ENCODE measurements at places on chromosomes 13 and 19.
A peak's percentile ranks its signal among the peaks of the same experiment; 100 is the strongest.

- DNase-seq, result peak; percentile 90
Observed at GRCh38 chr19:4811328-4812131, 20.0 kb downstream of the TICAM1 start.

GRCh38 chr19:291006-291521, at the start of gene PLPP2:
TSS of gene PLPP2 (minus strand) at chr19:291403. CDS start at chr19:291336, 67 bp downstream.
- no peak for DNase-seq

DNA sequence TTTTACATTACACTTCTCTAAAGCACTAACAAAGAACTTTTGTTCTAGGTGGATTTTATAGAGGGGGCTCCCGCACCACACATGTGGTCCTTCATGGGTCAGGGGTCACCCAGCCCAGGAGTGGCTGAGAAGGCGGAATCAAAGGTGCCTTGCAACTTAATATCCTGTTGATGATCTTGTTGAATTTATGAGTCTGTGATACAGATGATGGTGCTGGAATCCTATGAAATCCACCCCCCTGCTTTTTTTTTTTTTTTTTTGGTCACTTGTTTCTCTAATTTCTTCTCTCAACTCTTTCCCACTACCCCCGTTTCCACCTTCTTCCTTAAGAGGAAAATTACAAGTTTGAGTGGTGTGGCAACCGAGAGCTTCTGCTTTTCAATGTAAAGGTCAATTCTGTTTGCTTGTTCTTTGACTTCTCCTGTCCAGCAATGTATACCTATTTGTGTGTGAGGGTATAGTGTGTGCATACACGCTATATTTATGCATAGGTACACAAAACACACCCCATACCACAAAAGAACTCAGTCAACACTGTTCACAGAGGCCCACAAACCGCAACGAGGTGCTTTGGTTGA, 4.2 kb upstream of the ZIC2 start:
- no peak for DNase-seq

- DNase-seq, result peak; percentile 59
Observed at GRCh38 chr19:1851654-1852580, 3.6 kb upstream of the REXO1 start.

DNA sequence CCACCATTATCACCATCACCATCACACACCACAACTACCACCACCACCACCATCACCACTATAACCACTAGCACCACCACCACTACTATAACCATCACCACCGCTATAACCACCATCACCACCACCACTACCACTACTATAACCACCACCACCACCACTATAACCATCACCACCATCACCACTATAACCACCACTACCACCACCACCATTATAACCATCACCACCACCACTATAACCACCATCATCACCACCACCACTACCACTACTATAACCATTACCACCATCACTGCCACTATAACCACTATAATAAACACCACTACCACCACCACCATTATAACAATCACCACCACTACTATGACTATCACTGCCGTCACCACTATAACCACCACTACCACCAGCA, 173.2 kb downstream of the DCLK1 start:
- DNase-seq, result no peak

DNA sequence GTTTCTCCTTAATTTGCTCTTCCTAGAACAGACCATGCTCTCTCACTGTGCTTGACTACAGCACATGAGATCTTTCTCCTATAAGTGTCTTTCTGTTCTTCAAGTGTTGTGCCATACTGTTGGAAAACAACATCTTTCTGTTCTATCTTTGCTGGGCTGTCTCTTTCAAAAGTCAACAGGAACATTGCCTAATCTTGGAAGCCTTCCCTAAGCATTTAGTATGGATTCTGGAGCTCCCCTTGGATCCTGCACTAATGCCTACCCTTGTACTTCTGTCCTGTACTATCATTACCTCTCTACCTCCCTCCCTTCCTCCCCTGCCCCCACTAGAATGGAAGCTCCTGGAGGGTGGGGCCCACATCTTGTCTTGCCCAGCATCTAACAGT, 26.8 kb downstream of the STARD13 start:
- DNase-seq, result no peak

DNA sequence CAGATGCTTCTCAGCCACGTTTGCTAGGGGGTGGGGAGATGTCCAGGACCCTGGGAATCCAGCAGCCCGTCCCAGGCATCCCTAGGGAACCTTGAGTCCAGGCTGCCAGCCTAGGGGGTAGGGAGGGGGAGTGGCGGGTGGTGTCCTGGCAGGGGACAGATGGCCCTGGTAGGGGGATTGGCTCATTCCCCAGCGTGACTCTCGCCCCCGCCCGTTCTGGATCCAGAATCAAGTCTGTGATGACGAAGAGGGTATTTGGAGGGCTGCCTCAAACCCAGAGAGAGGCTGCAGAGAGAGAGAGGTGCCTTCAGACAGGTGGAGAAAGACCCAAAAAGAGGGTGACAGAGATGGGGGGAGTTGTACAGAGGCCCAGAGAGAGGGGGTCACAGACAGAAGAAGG, 4.1 kb downstream of the SLC17A7 start:
- DNase-seq, result no peak

DNA sequence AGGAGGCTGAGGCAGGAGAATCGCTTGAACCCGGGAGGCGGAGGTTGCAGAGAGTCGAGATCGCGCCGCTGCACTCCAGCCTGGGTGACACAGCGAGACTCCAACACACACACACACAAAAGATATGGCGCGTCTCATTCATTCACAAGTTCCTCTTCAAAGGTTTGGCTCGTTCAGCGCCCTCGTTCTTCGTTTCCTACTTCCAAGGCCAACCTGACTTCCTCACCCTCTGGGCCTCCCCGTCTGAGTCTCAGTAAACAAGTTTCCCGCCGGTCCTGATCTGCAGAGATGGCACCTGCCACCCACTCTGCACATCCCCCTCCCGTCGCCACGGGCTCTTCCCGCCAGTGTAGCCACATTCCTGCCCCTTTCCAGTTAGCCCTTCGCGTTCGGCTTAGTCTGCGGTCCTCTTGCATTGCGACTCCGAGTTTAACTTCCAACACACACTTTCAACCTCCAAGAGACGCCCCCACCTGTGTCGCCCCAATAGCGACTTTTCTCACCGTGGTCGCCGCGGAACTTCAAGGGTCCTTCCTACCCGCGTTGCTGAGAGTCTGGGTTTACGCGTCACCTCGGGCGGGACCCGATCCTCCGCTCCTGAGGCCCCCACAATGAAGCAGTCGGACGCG, 1.3 kb upstream of the BSG start:
- DNase-seq, result no peak

DNA sequence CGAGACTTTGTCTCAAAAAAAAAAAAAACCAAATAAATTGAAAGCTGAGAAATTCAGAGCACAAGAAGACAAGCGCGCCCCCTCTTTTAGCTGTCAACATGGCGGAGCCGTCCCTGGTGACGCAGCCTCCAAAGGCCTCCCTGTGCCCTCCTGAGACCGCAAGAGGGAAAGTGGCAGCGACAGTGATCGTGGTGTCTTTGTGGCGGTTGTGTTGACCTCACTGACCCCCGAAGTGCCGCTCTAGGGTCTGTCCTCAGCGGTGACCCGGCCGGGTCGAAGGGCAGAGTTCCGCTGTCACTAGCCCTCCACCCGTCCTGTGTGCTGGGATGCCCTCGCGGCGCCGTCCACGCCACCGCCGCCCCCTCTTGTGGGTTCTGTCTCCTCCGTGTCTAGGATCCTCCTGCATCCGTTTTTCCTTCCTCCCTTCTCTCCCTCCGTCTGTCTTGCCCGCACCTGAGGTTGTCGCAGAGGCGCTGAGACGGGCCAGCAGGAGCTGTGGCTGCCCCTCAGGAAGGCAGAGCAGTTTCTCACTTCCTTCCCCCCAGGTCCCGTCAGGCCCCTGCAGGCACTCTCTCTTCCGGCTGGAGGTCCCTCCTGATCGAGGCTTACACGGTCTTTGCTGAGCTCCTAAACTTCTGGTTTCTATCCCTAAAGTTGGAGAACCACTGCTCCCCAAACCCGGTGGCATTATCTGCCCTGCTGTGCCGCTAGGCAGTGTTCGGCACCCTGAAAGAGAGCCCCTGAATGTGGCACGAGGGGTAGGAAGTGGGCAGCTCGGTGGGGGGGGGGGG, 7.2 kb downstream of the UHRF1 start:
- no peak for DNase-seq

GRCh38 chr13:72139192-72139591, 272.2 kb upstream of the DACH1 start:
- no peak for DNase-seq

DNA sequence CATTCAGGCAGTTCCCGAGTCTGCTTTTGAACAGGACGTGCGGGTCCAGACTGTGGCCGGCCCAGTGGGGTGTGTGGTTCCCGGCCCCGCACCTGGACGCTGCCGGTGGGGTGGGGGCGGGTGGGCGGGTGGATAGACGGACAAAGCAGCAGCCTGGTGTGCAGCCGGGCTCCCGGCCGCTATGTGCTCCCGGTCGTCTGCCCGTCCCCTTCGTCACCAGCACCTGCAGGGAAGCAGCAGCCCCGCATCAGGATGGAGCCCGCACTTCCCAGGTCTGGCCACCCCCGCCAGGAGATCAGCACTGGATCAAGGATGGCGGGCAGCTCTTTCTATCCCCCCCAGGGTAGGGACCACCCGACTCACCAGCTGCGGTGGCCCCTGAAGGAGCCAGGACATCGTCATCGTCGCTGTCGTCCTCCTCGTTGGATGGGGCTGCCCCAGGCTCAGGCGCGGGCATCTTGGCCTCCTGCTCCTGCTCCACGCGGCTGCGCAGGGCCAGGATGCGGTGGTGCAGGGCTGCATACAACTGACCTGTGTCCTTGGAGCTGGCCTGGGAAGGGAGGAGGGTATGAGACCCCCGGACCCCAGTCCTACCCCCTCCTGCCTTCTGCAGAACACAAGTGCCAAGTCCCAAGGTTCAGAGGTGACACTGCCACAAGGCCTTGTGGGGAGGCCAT, 3.5 kb downstream of the CAPS start:
- DNase-seq, result no peak

GRCh38 chr19:821231-821824, 427 bp downstream of the PLPPR3 start:
- no peak for DNase-seq

GRCh38 chr13:51577690-51578089, 6.6 kb upstream of the WDFY2 start:
- DNase-seq, result no peak

- DNase-seq, result no peak
Observed at GRCh38 chr13:32659736-32660135, 73.5 kb downstream of the PDS5B start.

DNA sequence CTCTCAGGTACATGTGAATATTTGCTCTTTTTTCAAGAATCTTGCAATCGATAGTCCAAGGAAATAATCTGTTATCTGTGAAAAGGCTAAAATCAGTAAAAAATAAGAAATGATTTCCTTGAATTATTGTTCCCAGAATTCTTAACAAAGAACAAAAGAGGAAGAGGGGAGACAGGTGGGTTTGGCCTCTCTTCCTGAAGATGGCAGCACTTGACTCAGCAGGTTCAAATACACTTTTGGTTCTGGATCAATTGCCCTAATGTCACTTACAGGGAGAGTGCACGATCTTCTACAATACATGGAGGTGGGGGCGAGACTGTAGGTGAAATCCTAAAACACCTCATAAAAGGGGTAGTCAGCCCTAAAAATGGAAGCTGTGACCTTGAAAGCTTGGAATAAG, 358.7 kb downstream of the IRS2 start:
- DNase-seq, result no peak

DNA sequence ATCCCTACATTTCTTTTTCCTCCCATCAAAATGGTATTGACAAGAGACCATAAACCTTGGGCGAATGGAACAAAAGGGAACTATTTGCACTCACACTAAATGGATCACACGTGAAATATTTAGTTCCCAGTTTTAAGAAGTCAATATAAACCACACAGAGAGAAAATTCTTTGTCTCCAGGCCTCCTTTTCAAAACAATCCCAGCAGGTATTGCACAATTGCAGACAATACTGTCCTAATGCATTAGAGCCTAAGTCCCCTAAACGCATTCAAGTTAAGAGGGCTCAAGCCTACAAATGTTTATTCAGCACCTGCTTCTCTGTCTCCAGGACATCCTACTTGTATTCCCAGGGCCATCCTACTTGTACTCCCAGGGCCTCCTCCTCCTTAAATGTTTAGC, 1.3 kb upstream of the B3GLCT start:
- DNase-seq, result no peak

- peak; percentile 43 for DNase-seq
Observed at GRCh38 chr13:29923554-29924481, 73.4 kb upstream of the UBL3 start.

DNA sequence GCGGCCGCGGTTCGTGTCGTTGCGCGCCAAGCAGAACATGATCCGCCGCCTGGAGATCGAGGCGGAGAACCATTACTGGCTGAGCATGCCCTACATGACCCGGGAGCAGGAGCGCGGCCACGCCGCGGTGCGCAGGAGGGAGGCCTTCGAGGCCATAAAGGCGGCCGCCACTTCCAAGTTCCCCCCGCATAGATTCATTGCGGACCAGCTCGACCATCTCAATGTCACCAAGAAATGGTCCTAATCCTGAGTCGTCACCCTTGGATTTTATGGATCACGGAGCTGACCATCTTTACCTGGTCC, 475 bp downstream of the MRPL57 start:
- DNase-seq, result no peak

- DNase-seq, result peak; percentile 11
Observed at GRCh38 chr19:57099199-57099661, 20.6 kb upstream of the USP29 start.

DNA sequence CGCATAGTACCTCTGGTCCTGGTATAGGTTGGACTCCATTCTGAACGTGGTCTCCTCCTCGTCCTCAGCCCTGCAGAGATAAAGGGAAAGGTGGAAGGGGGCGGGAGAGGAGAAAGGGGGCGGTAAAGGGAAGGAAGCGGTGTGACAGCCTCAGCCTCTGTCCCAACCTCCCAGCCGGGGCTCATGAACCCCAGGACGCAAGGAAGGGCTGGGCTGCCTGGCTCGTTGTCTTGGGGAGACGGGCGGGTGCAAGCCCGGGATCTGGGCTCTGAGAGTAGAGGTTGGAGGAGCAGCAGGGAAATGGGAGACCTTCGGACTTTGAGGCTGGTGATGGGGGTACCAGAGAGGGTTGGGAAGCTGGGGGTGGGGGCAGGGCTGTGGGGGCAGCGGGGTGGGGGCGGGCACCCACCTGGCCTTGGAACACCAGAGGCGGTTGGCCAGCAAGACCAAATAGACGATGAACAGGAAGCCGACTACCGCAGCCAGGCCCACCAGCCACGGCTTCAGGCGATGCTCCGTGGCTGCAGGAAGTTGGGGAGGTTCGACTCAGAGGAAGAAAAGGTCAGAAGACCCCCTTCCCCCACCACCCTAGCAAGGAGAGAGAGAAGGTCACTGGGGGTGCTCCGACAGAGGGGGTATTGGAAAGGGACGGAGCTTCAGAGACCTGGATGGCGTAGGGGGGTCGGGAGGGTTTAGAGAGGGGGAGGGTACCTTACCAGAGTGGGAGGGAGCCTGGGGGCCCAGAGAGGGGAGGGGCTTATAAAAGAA, 1.7 kb downstream of the SMIM24 start:
- no peak for DNase-seq

- no peak for DNase-seq
Observed at GRCh38 chr13:25266706-25267105, 20.6 kb downstream of the MTMR6 start.
